ENCODE measurements at places on chromosomes 2 and 18.

DNA sequence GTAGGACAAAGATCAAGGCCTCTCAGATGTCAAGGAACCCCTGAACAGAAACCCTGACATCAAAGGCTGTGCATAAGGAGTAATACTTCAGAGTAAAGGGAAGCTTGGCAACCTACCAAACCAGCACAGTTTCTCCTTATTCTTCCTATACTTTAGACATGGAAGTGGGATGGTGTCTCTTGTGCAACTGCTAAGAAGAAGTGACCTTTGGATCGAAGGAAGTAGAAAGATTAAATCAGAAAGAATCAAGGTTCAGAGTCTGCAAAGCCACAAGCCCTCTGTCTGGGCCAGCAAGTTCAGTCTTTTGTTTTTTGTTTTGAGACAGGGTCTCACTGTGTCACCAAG, 66.2 kb upstream of the SLC39A10 start:
- DNase-seq, result no peak

- DNase-seq, result no peak
Measured at GRCh38 chr2:31944828-31945571, 65.8 kb downstream of the MEMO1 start.

GRCh38 chr2:105082107-105082506, 44.2 kb downstream of the MRPS9 start:
- no peak for DNase-seq

- no peak for DNase-seq
Measured at GRCh38 chr2:7011356-7012083, 94.3 kb downstream of the RNF144A start.

DNA sequence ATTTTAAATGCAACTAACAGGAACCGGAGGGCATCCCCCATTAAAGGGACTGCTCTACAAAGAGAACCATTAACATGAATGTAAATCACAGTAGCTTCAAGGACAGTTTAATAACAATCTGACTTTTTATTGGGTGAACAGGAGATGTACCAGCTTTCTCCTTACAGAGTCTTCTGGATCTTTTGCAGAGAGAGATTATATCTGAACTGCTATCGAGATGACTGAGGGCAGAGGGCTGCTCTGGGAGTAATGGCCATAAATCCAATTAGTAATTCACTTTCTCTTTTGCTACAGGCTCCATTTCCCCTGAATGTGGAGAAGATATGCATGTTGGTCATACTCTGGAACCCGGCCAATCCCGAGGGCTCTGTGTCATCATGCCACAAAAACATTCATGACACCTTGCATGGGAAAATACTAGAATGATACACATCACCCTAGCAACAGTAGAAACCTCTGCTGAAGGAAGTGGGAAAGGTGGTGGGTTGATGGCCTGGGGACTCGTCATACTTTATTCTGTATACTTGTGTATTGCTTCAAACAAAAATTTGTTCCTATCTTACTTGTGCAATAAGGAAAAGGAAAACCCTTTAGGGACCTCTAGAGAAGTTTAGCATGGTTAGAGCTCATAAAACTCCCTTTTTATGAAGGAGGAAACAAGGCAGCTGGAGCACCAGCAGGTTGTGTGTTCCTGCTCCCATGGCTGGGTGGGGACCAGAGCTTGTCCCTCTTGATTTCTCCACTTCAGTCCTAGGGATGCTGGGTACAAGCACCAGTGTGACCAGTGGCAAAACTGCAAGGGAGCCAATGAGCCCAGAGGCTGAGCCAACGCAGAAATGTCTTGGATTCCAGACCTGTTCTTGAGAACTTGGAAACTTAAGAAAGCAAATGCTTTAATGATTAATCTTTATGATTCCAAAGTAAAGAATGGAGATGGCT, 26.0 kb downstream of the CTAGE1 start:
- DNase-seq, result peak; percentile 16

GRCh38 chr2:219291910-219292490, 12.8 kb downstream of the DNAJB2 start:
- DNase-seq, result no peak

DNA sequence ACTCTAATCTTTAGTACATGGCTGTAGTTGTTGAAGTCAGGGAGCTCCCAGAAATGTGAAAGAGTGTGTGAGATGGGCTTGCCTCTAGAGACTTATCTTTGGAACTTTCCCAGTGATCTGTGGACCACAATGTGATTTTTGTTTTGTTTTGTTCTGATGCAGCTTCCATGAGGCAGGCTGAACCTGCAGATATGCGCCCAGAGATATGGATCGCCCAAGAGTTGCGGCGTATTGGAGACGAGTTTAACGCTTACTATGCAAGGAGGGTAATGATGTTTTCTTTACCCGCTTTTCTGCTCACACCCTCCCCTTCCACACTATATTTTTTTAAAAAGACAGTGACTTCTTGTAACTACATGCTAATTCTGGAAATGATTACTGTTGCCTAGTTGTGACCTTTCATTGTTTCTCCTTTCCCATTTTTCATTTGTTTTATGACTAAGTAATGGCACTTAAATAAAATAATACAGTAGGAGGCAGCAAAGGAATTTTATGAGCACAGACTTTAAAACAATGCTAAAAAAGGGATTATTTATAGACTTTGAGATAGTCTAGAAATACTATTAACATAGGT, 29.3 kb downstream of the BCL2L11 start:
- DNase-seq, result no peak

- DNase-seq, result no peak
Measured at GRCh38 chr18:68925268-68925667, 127.4 kb downstream of the CCDC102B start.

- no peak for DNase-seq
Measured at GRCh38 chr2:47009253-47009767, 93.7 kb upstream of the MCFD2 start.

GRCh38 chr18:9958861-9959399, 45.1 kb downstream of the VAPA start:
- DNase-seq, result no peak

GRCh38 chr2:107932979-107933378, 53.3 kb upstream of the SLC5A7 start:
- DNase-seq, result no peak

DNA sequence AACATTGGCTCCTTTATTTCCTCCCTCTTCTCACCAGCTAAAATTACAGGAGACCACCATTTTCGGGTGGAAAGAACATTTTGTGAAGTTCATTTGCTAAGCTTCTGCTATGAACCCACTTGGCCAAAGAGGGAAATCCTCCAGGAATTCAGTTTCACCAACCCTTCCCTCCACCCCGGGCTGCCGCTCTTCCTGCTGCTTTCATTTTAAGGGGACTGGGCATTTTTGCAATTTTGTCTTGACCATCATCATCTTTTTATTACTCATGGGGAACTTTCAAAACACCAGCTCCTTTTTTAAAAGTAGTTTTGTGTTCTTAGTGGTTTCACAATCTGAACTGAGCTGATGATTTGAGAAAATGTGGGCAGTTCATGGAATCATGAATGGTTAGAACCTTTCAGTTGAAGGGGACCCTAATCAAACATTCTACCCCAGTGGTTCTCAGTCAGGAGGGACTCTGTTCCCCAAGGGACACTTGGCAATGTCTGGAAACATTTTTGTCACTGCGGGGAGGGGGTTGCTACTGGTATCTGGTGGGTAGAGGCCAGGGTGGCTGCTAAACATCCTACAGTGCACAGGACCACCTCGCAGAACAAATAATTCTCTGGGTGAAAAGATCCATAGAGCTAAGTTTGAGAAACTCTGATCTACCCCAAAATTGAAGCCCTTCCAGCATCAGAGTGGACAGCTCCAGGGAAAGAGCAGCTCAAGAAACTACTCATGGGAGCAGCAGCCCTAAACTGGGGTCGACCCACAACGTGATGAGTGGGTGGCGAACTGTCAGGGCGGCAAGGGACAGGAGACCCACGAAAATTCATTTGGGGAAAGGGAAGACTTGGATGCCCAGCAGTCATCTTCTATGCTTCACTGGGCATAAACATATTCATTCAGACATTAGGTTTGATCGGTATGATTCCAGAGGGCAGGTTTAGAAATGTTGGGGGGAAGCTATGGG, 92.9 kb downstream of the ACKR3 start:
- no peak for DNase-seq

DNA sequence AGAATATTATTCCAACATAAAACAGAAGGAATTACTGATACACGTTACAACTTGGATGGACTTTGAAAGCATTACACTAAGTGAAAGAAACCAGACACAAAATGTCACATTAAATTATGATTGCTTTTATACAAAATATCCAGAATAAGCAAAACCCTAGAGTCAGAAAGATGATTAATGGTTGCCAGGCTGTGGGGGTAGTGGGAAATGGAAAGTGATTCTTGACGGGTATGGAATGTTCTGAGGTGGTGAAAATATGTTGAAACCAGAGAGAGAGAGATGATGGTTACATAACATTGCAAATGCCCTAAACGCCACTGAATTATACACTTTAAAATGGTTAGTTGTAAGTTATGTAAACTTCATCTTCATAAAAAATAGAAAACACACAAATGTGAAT, 1057.2 kb upstream of the TMEFF2 start:
- DNase-seq, result no peak

DNA sequence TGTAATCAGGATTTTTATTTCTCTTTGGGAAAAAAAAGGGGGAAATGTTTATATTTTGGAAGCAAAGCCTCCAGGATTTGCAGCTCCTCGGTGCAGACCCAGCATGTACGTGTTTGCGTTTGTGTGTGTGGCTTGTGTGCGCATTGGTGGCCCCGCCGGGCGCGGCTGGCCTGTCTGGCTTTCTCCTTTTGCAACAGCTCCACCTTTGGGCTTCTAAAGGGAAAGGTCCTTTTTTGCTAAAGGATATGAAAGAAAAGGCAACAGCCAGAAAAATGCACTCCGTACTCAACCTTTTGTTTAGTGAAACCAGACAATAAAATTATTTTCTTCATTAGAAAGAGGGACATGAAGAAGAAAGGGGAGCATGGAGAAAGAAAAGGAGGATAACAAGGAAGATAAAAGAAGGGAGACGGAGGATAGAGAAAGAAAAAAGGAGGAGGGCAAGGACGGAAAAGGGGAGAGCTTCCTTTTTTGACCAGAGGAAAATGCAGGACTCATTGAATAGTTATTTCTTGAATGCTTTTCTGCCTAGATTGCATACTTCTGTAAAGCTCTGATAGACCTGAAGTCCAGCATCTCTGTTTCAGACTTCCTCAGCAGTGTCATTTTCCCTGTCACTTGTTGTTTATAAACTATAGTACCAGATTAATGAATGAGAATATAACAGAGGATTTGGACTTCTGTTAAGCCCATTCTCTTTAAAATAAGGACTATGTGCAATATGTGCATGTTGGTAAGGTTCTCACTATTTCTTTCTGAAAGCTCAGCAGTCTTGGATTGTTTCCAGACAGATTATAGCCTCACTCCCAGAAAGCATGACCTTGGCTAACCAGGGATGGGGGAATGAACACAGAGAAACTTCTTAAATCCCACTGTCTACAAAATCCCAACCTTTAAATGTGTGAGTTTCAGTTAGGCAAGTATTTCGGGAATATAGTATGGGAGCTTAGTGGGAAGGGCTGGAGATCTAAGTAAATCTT, 563.1 kb upstream of the PIK3C3 start:
- no peak for DNase-seq

- DNase-seq, result no peak
Measured at GRCh38 chr2:234839285-234839684, 112.5 kb upstream of the SH3BP4 start.

DNA sequence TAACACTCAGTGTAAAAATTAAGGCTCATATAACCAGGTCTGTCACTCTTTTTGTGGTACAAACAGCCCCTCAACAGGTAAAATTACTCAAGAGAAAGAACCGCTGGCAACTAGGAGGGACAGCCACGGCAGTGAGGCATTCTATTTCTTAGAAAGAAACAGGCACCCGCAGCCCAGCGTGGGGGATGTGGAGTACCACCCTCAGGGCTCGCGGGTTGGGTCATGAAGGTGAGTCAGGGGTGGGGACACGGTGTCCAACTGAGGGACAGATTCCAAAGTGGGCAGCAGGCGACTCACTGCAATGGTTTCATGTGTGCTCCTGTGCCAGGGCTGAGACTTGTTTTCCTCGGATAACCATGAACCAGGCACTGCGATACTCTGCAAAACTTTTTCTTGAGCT, 129.4 kb downstream of the DTNB start:
- DNase-seq, result no peak

DNA sequence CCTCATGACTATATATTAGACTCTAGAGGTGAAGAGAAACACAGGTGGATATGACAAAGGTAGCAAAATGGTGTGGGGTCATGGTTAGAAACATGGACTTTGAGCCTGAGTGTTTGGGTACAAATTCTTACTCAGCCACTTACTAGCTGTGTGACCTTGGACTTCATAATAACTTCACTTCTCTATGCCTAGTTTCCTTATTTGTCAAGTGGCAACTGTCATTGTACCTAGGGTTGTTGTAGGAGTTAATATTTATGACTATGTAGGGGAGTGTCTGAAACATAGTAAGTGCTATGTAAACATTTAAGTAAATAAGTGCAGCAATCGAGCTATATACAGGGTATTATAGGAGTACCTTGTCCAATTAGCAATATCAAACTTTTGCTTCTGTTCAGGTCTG, 49.7 kb upstream of the RAPH1 start:
- DNase-seq, result no peak

DNA sequence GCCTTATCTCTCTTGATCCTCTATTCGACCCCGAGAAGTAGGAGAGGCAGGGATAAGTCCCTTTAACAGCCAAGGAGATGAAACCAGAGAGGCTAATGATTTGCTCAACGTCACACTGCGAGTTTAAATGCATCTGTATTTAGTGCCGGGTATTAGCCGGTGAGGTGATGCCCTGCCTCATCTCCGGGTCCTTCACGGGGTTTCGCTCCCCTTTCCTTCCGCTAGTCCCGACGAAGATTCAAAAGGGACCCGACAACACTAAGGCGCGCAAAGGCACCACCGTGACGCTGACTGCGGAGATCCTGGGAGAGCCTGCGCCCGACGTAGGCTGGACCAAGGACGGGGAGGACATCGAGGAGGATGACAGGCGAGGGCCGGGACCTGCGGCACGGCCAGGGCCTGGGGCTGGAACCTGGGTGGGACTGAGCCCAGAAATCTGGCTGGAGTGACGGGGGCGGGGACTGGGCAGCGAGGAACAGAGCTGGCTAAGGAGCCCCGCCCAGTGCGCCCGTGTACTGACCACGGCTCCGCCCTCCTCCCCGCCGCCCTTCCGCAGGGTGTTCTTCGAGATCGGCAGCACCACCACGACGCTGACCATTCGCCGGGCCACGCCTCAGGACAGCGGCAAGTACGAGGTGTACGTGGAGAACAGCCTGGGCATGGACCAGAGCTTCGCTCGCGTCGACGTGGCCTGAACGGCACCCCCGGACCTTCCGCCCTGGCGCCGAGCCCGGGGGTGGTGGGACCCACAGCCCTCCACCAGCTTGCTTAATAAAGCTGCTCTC, 1.0 kb upstream of the GMPPA start:
- DNase-seq, result no peak

DNA sequence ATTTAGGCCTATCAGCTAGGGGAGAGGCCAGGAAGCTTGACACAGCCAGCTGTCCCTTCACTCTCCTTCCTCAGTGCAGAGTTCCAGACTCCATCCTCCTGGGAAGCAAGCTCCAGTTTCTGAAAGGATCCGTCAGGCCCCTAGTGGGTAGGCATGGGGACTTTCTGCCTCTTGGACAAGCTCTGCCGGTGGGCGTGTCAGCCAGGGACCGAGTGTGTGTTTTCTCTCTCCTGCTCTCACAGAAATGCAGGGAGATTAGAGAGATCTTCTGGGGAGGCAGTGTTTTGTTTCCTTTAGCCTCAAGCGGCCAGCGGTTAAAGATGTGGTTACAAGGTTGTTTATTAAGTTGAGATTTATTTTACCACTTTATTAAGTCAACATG, 29.9 kb upstream of the OTOS start:
- no peak for DNase-seq
